Right atrium auricular region (tissue), 2 donors: ENCODE measurements at places on chromosomes 2 and 18.

GRCh38 chr2:233456111-233456510 is 101.8 kb downstream of the DGKD start:
- no peak for DNase-seq

DNA sequence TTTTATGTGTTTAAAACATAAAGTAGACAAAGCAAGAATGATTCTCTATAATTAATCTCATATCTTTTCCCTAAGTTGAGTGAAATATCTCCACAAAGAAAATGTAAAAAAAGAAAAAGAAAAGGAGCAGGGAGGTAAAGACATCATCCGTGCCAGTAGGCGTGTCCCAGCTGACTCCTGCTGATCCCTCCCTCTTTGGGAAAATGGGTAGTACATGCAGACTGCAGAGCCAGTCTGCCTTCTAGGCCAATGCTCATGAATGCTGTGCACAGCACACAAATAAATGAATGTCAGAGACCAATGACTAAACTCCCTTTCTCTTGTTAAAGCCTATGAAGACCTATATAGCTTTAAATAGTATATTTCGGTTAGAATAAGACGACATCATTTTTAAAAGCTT is 64.7 kb downstream of the RAPH1 start:
- DNase-seq = no peak

- no peak for DNase-seq
These were observed 14.5 kb upstream of the LRPPRC start for GRCh38 chr2:44010266-44010665.

DNA sequence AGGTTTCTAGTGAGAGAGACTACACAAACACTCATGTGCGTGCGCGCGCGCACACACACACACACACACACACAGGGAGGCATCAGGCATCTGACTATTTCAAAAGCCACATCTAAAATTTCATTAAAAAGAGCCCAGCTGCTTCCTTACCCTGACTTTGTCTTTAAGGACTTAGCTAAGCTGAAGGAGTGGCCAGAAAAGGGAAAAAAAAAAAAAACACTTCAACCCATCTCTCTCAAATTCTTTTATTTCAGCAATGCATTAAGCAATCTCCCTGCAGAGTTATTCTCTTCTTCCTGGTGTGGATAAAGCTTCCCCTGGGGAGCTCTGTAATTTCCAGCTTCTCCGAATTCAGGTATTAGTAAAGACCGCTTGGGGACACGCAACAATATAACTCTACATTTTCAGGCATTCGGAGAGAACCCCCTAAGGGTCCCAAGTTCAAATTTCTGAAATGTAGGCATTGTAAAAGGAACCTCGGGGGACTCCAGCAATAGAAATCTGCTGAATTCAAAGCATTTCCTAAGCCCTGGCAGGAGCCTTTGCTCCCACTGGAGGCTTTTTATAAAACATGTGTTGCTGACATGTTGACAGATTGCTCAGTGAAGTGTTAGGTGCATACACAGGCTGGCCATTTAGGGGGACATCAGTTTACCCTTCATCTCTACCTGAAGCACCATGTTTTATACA is 67.0 kb downstream of the ZNF521 start:
- DNase-seq = no peak

- DNase-seq = no peak
These were observed 12.4 kb upstream of the CCDC88A start for GRCh38 chr2:55431982-55432627.

GRCh38 chr2:169891593-169892298 is 64.5 kb downstream of the UBR3 start:
- no peak for DNase-seq

GRCh38 chr2:130332271-130333073 is 10.2 kb upstream of the IMP4 start:
- peak; percentile 82 for DNase-seq

DNA sequence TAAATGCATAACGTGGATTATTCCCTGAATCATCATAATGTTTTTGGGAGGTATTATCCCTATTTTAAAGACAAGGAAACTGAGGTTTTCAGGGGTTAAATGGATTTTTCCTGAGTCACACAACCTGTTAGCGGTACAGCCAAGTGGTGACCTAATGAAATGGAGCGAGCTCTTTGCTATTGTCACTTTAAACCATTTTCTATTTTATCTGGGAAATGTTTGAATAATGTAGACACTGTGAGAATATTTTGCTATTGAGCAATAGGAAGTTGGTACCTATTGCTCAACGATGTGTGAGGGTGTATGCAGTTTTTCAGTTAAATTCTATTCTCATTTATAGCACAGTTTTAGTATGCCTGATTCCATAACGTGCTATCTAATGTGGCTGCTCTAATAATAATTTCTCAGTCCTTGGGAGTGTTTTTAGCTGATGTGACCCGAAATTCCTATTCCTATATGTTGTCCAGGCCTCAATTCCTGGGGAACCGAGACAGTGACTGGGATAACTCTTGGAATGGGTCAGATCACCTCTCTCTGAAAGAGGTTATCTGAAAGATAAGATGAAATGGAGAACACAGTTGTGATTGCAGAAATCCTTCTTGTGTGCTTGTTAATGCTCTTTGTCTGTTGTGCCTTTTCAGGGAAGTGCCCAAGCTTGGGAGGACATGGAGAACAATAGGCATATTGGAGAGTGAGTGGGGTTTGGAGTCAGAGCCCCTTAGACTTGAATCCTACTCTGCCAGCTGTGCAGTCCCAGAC is 38.4 kb downstream of the ABCB11 start:
- DNase-seq = no peak

DNA sequence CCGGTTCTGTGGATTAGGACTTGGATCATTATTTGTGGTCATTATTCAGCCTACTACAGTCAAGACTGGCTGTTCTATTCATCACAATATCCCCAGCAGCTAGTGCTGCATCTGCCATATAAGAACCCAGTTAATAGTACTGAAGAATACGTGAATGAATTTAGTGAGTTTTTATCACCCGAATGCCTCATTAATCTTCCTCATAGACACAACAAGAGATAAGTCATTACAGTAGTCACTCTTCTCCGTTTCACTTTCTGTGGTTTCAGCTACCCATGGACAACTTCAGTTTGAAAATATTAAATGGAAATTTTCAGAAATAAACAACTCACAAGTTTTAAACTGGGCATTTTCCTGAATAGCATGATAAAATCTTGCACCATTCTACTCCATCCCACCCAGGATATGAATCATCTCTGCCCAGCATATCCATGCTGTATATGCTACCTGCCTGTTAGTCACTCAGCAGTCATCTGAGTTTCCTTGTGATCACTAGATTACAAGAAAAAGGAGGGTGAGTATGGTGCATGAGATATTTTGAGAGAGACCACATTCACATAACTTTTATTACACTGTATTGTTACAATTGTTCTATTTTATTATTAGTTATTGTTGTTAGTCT is 363.7 kb upstream of the CHAC2 start:
- DNase-seq = no peak

- peak; percentile 70 for DNase-seq
These were observed 395.6 kb upstream of the TRIB2 start for GRCh38 chr2:12320991-12321641.

DNA sequence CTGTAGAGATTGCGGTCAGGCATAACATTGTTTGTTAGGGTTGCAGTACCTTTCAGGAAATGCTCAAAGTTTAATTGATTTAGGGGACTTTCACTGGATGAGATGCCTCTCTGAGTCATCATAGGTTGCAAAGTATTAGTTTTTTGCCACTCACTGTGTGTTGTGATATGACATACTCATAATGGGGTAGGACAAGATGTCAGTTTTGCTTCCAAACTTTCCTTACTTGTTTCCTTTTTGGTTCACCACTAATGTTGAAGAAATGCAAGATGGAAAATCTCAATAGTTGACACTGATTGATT is 35.0 kb upstream of the PTH2R start:
- no peak for DNase-seq

GRCh38 chr2:121694398-121695170 is 42.1 kb downstream of the NIFK start:
- no peak for DNase-seq

- no peak for DNase-seq
These were observed 3.9 kb upstream of the C2orf69 start for GRCh38 chr2:199907008-199907714.

- no peak for DNase-seq
These were observed 239.5 kb downstream of the MYCN start for GRCh38 chr2:16179701-16180416.

- DNase-seq = no peak
These were observed 15.2 kb downstream of the HIBCH start for GRCh38 chr2:190304404-190304803.

DNA sequence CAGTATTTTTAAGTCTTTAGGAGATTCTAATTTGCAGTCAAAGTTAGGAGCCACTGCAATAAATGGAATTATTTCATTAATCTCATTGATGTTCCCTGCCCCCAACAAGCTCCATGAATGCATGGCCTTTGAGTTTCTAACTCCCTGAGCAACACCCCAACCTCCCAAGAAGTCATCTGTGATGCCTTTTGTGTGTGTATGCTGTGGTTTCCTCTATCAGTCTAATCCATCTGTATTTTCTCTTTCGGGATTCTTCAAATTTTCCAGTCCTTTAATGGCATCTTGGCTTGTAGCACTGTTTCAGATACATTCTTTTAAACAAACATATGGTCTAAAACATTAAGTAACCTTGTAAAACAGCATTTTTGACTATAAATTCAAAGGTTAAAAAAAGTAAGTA is 16.8 kb downstream of the SERPINB10 start:
- no peak for DNase-seq

- DNase-seq = no peak
These were observed 23.8 kb downstream of the ANKAR start for GRCh38 chr2:189698020-189698887.

DNA sequence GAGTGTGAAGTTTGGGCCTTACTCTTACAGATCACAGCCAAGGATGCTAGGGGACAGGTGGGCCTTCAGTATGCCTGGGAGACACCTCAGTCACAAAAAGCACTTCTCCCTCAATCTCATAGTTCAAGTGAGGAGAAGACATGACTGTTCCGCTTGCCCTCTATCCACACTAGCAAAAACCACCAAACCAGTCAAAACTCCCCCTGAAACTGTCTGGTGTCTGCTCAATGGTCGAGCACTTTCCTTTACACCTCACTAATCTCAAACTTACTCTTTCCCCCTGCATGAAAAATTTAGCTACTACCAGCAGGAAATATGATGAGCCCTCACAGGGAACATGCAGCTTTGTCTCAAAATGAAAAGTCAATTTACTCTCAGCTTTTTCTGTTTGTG is 232.2 kb downstream of the TRIB2 start:
- DNase-seq = no peak
